WERI-Rb-1 (cell line): ENCODE measurements at places on chromosomes 16 and 17.
A peak's percentile ranks its signal among the peaks of the same experiment; 100 is the strongest.

GRCh38 chr17:38545531-38546225 lies 60.1 kb downstream of the SRCIN1 start:
- no peak for DNase-seq

DNA sequence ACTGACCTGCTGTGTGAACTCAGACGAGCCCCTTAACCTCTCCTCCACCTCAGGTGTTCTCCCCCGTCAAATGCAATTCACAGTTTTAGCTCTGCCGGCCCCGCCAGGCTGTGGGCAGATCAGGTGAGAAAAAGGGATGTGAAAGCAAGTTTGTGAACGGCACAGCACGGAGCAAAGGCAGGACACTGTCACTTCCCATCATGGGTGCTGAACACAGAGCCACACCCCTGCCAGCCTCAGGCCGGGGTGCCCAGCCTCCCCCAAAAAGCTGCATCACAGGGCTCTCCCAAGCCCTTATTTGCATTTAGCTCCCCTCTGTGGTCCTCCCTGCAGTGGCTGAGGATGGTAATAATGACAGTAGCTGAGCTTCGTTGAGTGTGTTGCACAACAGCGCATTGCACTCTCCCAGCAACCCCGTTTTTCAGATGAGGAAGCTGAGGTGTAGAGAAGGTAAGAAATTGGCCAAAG lies 88.8 kb upstream of the TNRC6C start:
- no peak for DNase-seq

GRCh38 chr16:64132190-64132589 lies 989.7 kb downstream of the CDH11 start:
- DNase-seq: no peak

GRCh38 chr16:62041401-62041800 lies 5.2 kb upstream of the CDH8 start:
- DNase-seq: no peak

DNA sequence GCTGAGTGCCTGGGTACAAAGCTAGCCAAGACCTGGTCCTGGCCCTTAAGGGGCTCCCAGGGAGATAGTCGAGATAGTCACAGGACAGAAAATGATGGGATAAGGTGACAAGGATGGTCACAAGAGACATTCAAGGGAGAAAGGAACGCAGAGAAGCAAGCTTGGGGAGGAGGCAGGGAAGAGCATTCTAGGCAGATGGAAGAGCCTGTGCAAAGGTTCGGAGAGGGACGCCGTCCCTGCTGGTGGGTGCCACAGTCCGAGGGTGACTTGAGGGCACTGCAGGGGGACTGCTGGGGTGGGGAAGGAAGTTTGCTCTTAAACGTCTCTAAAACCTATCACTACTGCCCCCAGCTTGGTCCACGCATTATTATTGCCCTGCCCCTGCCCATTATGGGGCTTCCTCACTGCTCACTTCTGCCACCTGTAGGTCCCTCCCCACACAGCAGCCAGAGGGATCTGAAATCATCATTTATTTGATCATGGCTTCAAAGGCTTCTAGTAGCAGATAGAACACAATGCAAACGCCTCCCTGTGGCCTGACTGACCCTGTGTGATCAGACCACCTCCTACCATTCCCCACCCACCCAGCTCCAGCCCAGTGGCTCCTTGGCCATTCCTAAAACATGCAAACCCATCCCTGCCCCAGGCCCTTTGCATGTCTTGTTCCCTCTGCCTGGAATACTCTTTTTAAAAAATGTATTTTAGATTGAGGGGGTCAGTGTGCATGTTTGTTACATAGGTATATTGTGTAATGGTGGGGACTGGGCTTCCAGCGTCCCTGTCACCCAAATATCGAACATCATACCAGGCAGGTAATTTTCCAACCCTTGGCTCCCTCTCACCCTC lies 60.3 kb downstream of the RMI2 start:
- peak; percentile 47 for DNase-seq

DNA sequence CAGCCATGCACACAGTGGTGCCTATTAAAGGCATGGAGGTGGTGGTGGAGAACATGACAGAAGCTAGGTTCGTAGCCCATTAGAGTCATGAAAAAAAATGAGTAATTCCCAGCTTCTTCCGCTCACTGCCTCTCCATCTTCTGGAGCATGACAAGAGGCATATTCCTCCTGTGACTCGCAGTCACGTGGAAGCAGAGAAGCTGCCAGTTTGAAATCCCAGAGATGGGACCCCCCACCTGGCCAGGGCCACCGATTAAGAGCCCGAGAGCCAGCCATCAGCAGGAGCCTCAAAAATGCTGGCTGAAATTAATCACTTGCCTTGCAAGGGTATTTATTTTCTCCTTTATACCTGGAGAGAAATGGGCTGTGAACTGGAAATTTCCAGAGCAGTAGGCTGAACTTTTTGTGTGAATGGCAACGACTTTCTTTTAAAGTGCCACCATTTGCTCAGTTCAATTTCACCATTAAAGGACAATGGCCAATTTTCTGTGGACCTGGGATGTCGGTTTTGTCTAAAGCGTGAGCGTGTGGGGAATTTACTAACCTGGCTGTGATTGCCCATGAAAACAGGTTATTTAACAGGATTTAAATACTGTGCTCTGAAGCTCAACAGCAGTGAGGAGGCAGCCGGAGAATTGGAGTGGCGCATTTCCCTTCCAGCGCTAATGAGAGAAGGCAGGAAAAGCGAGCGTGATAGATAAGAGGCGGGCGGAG lies 189.7 kb upstream of the SDK2 start:
- DNase-seq: no peak

DNA sequence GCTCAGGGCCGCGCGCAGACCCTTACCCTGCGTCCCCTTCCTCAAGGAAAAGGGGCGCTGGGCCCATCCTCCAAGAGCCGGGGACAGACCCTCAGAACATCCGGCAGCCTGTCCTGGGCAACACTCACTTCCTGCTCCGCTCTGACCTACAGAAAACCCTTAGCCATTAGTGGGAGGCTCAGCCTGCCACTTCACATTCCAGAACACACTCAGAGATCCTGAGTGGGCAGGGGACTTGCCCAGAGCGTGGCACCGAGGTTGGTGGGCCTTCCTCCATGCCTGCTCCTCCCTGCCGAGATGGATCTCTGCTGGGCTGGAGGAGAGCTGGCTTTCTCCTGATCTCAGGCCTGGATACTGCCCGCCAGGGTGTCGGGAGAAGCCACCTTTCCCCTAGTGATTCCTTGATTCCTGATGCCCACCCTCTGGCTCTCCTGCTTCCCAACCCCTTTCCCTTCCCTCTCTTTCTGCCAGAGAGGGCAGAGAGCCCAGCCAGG lies 1.5 kb downstream of the SCARF1 start:
- no peak for DNase-seq

DNA sequence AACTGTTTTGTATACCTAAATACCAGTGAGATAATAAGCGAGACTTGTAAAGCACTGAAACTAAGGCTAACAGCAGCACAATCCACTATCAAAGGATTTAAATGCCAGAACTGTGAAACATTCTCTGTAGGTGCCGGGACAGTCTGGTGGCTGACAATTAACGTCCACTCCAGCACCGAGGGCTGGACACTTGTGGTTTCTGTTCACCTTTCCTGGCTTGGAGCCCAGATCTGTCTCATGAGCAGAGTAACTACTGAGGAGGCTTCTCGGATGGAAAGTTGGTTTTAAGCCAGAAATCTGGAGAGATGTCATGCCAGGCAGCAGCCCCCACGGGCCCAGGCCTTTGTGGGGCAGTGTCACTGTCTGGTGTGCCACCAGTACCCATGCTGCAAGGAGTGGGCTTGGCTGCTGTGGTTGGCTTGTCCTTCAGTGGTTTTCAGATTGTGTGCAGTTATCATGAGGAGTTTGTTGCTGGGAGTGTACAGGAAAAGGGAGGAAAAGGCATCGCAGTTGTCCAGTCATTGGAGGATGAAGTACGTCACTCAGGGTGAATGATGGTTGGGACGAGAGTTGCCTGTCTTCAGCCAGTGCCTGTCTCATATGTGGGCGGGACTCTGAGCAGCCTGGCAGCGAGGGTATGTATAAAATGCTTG lies 35.5 kb downstream of the UBN1 start:
- no peak for DNase-seq

GRCh38 chr17:66448026-66448639 lies 145.7 kb downstream of the PRKCA start:
- DNase-seq: no peak

DNA sequence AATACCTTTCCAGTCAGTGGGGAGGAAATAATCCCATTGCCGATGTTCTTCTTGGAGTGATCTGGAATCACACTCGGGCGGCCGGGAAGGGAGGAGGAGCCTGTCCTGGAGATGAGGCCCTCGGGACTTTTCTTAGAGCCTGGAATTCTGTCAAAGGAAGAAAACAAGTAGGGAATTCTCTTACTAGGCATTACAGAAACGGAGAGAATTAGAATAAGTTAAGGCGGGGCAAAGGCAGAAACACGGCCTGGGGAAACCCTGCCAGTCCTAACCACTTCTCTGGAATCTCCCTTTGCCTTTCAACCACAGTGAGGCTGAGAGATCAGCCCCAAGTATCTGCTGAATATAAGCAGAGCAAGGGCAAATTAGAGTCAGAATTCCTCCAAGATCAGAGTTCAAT lies 27.8 kb downstream of the USP36 start:
- no peak for DNase-seq

DNA sequence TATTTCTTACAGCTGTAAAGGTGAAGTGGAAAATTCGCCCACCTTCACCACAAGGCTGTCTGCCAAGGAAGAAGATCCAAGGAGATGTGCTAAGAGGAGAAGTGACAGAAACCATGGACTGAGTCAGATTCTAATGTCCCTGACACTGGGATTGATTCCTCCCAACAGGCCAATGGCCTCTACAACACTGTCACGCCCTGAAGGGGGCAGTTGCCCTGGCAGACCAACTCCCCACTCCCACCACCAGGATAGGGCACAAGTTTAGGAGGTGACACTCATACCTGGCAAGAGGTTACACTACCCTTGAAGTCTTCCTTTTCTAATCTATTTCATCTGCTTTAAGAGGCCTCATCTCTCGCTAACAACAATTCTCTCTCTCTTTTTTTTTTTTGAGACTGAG lies 16.1 kb downstream of the PIP4K2B start:
- DNase-seq: no peak

GRCh38 chr17:34892461-34893249 lies 68.6 kb downstream of the CCT6B start:
- DNase-seq: peak; percentile 79

- DNase-seq: no peak
These were observed 25.2 kb downstream of the CD300A start for GRCh38 chr17:74491626-74492025.

- DNase-seq: no peak
These were observed 740 bp upstream of the POLR3E start for GRCh38 chr16:22296225-22297113.

GRCh38 chr16:54242199-54242598 lies 44.4 kb downstream of the IRX3 start:
- DNase-seq: no peak

DNA sequence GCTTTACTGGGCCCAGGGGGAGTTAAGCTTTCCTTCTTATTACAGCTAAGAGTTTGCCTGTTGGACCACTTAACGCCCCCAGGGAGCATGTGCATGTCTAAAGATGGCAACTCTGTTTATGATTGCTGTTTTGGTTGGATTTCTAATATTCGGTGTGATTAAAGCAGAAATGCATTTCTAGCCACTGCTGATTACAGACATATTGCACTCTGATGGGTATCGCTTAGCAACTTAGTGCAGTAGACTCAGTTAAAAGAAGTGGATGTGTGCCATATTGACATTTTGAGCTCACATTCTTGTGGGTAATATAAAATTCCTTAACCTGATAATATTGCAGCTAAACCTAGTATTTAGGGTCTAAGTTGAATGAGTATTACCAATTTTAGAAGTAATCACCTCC lies 4.2 kb downstream of the NF1 start:
- DNase-seq: no peak

- DNase-seq: no peak
These were observed 116.6 kb downstream of the MRTFB start for GRCh38 chr16:14187517-14188338.

DNA sequence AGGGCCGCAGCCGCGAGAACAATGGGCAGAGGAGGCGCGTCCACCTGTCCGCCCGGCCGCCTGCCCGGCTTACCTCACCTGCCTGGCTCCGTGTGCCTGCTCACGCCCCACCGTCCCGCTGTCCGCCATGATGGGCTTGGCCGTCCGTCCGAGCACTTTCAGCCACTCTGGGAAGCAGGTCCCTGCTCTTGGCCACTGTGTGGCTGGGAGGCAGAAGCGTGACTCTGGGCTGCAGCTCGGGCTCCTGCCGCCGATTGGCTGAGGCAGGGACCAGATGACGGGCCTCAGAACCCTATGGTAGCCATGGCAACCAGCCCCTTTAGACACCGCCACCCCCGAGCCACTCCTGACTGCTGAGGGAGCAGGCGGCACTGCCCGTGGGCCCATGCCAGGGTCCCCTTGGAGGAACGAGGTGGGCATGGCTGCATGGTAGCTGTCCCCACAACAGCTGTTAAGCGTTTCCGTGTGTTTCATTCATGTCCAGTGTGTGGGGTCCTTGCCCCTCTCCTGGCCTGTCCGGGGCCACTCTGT lies 8.9 kb upstream of the AXIN1 start:
- peak; percentile 69 for DNase-seq

DNA sequence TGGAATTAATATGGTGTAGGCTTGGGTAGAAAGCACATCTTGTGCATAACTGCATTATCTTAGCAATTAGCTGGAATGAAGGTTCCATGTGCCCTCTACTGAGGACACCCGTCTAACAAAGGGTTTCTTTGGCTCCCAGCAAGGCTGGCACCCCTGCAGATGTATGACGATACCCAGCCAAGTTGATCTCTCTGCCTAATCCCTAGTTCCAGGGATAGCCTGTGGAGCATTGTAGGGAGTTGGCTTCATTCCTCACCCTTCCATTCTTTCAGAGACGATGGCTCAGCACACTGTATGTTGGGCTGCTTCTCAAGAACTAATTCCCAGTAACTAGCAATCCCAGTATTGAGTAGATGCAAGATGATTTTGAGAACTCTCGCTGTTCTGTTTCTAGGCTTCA lies 182.5 kb downstream of the SNX29 start:
- DNase-seq: no peak

DNA sequence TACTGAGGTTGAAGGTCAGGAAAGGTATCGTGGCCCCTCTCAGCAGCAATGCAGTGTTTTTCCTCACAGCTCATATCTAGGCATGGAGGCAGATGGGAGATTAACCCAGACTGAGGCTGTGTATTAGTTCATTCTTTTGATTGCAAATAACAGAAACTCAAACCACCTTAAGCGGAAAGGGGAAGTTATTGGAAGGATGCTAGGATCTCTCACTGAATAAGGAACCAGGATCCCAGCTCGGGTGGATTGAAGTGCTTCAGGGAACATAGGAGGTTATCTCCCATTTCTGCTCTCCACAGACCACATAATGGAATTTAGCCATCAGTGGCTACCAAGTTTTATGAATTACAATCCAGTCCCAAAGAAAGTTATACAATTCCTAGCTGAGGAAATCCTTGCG lies 8.2 kb downstream of the ZNF689 start:
- no peak for DNase-seq

GRCh38 chr17:28160610-28161009 lies 118.1 kb downstream of the NLK start:
- DNase-seq: no peak
